ENCODE measurements at places on chromosomes 16 and 17. TPM values are rescaled to one million over a fixed set of nuclear protein-coding genes. Genes with fewer than 3 reads are reported as not detected.

The MARCHF10 gene
- total RNA-seq = 0.41 TPM

DNA sequence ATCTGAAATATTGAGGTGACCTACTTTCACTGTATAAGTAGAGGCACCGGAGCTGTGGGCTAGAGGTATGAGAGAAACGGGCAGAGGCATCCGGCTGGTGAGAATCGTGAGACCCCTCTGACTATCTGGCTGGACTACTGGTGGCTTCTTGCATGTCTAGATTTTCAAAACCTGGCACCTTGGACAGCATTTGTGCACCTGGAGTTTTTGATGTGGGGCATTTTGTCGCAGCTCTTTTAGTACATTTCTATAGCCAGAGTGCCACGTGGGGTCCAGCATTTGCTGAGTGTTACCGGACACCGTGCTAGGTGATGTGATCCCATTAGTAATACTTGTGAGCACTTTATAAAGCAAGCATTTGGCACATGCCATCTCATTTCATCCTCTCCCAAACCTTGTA is 32.6 kb upstream of the SHISA9 start:
- no peak for DNase-seq

DNA sequence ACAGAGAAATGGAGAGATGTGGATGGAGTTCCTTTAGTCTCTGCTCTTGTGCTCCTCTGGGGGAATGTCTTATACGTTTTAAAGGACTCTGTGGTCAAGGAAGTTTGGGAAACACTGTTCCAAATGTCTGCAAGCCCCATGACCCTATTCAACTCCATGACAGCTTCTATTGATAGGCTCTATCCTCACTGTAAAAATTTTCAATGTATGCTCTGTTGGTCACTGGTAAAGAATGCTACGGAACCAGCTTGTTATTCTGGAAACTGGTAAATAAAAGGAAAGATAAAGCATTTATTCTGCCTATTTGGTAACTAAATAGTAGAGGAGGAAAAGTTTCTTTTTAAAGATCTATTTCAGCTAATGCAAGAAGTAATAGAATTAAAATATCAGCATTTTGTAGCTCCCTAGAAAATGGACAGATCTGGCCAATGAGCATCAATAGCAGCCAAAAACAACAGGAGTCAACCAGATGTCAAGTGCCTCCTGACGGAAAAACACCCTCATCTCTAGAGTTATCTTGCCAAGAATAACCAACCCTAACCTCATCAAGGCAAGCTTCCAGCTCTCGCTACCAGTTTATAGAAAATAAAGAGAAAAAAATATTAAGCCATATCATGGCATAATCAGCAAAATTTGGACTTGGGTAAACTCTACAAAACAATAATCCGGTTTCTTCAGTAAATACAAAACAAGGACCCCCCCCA is 16.1 kb downstream of the GDE1 start:
- no peak for DNase-seq

- no peak for DNase-seq
Measured at GRCh38 chr17:35448899-35449227, 297 bp upstream of the SLFN13 start.

The KRTAP2-1 gene
- total RNA-seq = not detected

- no peak for DNase-seq
Measured at GRCh38 chr16:50745940-50746339, 4.1 kb downstream of the CYLD start.

GRCh38 chr17:32755045-32755805 is 121.7 kb downstream of the MYO1D start:
- DNase-seq = peak; percentile 26

DNA sequence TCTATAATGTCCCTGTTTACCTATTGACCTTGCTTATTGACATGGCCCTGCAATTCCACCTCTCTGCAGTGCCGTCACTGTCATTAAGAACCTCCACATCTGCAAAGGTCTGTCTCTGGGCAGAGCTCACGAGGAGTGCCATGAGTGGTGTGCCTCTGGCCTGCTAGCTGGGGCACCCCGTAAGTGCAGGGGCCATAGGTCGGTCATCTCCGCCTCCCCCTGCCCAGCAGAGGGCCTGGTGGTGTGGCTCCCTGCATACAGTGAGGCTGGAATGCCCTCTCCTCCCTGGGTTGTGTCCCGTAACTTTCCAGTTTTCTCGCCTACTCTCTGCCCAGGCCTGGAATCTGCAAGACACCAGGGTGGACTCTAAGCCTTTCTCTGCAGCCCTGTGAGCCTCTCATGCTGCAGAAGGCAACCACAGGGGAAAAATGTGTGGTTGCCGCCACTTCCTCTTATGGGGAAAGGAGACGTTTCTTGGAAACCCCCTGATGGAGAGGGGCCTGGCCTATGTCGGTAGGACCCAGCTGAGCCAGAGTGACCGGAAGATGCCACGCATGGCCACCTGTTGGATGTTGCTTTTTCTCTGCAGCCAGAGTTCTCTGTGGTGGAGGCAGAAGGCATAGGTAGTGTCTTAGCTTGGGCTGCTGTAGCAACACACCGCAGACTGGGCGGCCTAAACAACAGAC is 2.7 kb upstream of the SNX20 start:
- DNase-seq = no peak
